SJSA1 (cell line): ENCODE measurements at places on chromosomes 7 and 10. TPM values are rescaled to one million over a fixed set of nuclear protein-coding genes. Genes with fewer than 3 reads are reported as not detected.

The LIPF gene
- not detected in 2 replicates for total RNA-seq

GRCh38 chr7:28608731-28609130 lies 196.4 kb downstream of the CREB5 start:
- H3K4me1 ChIP-seq: no peaks in the 10 kb centered on the region
- H3K27me3 ChIP-seq: no peaks in the 10 kb centered on the region
- no peak for DNase-seq

GRCh38 chr7:35802649-35803048 lies 1.8 kb downstream of the SEPTIN7 start:
- 0 out of 2 replicates have a peak overlapping the region, but pooled peaks have one; percentile 97 for H3K27ac ChIP-seq
- H3K27me3 ChIP-seq: no peaks in the 10 kb centered on the region
- no peak for DNase-seq
- peaks cover 8% of the 10 kb centered on the region for H3K36me3 ChIP-seq
- peaks cover 18% of the 10 kb centered on the region for H3K4me1 ChIP-seq

DNA sequence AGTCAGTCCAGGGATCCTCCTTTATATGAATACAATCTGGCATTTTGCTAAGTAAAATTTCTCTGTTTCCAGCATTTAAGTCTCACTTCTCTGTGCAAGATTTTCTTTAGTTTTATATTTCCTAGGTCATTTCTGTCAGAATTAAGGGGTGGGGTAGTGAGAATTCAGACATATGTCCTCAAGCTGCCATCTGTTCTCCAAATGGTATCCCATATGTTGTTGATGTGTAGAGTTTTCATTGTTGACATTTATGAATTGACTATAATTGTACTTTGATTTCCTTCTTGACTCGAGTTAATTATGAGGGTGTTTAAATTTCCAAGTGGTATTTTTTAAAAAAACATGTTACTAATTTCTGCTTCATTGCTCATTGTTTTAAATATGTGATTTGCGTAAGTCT lies 148.8 kb downstream of the NPSR1 start:
- no peaks in the 10 kb centered on the region for H3K36me3 ChIP-seq
- H3K27ac ChIP-seq: no peak overlapping the region
- no peaks in the 10 kb centered on the region for H3K27me3 ChIP-seq
- no peak for DNase-seq
- no peak overlapping the region for H3K4me3 ChIP-seq

DNA sequence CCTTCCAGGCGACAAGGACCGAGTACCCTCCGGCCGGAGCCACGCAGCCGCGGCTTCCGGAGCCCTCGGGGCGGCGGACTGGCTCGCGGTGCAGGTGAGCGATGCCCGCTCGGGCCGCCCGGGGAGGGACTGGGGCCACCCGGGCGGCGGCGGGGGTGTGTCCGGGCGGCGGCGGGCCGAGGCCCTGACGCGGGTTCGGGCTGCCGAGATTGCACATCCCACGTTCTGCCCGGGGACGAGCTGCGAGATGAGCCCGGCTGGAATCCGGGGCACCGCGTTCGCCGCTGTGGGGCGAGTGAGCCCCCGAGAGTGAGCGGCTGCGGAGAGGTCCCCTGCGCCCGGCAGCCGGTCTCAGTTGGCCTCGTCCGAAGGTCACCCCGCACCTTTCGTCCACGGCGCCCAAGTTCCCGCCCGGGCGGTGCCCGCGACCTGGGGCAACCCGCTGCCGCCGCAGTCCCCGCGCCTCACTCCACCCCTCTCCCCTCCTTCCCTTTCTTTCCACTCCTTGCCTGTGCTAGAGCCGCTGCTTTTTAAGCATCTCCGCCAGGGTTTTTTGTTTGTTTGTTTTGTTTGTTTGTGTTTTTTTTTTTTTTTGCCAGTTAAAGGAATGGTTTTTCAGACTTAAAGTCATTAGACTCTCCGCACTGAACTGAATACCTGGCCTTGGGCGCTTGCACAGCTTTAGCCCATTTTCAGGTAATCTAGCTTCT lies 515 bp downstream of the RALA start:
- H3K36me3 ChIP-seq: peaks cover 9% of the 10 kb centered on the region; the same call in 1 of the 2 replicates
- peak overlapping the region; percentile 87 for H3K27ac ChIP-seq
- DNase-seq: no peak
- H3K4me3 ChIP-seq: peak overlapping the region; percentile 85
